Activated CD4-positive, alpha-beta T cell treated with anti-CD3 and anti-CD28 coated beads, Interleukin-2, Interleukin-4, amounts not matched to agents 100 ng/mL and 50 ng/mL, durations not matched to agents 16 hours and 8 hours (primary cell): ENCODE measurements at places on chromosomes 12 and 14.

DNA sequence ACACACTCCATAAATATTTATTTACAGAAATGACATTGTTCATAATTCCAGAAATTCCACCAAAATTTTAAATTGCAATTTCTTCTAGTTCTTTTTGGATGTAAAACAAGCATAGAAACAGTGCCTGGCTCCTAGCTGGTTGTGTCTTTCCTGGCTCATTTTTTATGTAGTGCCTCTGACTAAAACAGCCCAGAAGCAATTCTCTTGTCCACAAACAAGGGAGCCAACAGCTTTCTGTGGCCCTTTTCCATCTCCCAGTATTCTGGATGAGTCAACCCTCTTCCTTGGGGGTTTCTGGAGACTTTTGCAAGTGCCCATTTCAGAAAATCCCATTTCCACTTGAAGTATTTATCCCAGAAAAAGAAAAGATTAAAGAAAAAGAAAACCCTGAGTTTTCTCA is 141.4 kb downstream of the PHLDA1 start:
- DNase-seq, result no peak

GRCh38 chr14:49106741-49107667 is 479.2 kb downstream of the RPS29 start:
- no peak for DNase-seq

GRCh38 chr12:101552277-101552676 is 42.5 kb upstream of the MYBPC1 start:
- DNase-seq, result no peak

DNA sequence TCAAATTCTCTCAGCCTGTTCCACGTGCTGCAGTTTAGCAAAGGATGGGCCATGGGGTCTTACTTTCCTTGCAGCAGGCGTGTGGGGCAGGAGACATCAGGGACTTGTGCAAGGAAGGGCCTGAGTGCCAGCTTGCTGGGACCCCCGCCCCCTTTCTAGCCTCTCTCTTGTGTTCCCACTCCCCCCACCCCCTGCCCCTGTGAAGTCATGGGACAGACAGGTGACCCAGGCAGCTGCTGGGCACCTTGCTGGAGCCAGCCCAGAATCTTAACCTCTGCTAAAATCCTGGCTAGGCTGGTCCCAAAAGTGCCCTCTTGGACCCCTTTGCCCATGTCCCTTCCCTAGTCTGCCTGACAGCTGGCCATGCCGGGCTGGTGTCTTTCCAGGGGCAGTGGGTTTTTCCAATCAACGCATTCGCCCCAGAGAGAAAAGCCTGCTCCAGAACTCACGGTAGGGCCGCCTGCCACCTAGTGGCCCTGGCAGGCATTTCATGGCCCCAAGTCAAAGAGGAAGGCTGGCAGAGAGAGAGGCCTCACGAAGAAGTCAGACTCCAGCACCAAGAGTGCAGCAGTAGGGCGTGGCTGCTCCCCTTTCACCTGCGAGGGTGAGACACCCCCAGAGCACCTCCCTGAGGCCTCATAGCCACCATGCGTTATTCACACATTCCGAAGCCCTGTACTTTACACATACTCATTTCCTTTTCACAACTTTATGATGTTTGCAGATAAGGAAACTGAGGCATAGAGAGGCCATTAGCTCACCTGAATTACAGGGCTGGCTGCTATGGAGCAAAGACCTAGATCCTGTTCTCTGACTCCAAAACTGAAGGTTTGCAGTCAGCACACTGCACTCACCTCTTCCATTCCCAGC is 67.4 kb downstream of the LGMN start:
- DNase-seq, result peak; percentile 77

- DNase-seq, result no peak
These were observed 231.2 kb upstream of the PLEKHG7 start for GRCh38 chr12:92471551-92471950.

DNA sequence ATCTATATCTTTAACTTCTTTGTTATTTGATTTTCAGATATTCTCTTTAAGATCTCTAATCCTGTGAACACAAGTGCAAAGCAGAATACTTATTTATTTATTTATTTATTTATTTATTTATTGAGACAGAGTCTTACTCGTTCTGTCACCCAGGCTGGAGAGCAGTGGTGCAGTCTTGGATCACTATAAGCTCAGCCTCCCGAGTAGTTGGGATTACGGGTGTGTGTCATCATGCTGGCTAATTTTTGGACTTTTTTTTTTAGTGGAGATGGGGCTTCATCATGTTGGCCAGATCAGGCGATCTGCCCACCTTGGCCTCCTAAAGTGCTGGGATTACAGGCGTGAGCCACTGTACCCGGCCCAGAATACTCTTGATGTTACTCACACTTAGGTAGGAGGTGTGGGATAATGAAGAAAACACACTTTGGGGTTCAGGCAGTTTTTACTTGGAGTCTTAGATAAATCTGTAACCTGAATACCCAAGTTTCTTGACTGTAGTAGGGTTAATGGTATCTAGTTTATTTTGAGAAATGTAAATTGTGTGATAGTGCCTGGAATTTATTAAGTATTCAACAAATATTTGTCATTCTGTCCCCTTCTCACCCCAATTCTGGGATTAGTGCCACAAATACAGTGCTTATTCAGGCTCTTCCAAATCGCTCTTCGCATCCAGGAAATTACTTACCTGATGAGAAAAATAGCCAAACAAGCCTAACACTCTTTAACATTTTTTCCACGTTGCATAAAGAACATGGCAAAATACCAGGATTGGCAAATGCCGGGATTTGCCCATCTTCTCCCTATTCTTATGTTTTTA is 33.0 kb downstream of the METAP2 start:
- no peak for DNase-seq

- DNase-seq, result no peak
These were observed 84.1 kb upstream of the TMTC1 start for GRCh38 chr12:29867823-29868222.

DNA sequence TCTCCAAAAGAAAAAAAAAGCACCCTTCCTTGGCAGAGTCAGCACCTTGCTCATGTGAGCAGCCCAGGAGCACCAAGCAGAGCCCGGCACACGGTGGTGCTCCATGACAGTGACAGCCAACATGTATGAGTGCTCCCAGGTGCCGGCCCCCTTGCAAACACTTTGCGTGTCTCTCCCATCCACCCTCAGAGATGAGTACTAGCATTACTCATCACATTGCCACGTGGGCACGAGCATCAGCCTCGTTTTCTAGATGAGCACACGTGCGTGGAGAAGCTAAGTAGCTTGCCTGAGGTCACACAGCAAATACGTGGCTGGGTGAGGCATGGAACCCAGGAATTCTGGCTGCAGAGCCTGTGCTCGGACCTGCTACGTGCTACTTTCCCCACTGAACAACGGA is 177.9 kb upstream of the PRMT8 start:
- no peak for DNase-seq

DNA sequence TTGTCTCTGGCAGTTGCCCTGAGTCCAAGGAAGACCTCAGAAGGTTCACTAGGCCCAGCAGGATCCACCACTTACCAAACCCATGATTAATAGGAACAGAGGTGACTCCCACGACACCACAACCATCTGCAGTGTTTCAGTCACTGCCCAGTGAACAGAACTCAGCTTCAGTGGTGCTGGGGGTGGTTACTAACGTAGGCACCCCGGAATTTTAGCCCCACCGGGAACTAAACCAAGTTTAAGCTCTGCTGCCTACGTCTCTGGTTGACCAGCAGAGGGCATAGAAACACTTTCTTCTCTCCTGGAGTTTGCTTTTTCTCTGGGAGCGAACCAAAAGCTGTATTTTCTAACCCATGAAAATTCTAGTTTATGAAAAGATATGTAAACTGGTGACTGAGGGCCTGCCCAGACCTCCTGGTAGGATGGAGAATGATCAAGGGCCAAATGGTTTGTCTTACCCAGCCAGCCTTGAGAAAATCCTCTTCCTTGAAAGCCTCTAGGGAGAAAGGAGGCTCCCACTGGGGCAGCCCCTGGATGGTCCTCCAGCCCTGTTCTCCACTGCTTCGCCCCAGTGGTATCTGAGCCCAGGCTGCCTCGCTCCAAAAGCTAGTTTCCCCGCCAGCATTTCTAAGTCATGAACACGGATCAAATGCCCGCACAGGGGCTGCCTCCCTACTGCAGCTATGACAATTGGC is 379.8 kb downstream of the DPF3 start:
- DNase-seq, result peak; percentile 50

DNA sequence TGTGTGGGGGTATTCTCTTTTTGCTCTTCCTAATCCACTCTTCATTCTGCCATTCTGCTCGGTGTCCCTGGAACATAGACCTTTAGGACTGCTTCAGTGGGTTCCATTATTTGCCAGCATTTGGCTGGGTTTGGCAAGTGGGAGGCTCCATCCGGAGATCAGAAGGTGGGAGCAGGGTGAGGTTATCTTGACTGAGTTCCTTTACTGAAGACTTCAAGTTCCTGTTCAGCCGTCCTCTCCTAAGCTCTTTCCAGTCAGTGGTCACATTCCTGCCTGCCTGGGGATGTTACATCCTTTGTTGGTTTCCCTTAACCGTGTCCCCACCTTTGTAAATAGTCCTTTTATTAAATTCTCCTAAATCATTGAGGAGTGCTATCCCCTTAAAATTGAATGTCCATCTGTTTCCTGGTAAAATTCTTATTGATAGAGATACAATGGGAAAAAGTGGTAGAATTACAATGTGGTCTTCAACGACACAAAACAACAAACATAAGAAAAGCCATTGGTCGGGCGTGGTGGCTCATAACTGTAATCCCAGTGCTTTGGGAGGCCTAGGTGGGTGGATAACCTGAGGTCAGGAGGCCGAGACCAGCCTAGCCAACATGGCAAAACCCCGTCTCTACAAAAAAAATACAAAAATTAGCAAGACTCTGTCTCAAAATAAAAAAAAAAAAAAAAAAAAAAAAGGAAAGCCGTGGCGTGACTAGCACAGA is 5.0 kb upstream of the MIA2 start:
- no peak for DNase-seq

- DNase-seq, result no peak
These were observed 64.1 kb downstream of the ITPR2 start for GRCh38 chr12:26768611-26769603.

DNA sequence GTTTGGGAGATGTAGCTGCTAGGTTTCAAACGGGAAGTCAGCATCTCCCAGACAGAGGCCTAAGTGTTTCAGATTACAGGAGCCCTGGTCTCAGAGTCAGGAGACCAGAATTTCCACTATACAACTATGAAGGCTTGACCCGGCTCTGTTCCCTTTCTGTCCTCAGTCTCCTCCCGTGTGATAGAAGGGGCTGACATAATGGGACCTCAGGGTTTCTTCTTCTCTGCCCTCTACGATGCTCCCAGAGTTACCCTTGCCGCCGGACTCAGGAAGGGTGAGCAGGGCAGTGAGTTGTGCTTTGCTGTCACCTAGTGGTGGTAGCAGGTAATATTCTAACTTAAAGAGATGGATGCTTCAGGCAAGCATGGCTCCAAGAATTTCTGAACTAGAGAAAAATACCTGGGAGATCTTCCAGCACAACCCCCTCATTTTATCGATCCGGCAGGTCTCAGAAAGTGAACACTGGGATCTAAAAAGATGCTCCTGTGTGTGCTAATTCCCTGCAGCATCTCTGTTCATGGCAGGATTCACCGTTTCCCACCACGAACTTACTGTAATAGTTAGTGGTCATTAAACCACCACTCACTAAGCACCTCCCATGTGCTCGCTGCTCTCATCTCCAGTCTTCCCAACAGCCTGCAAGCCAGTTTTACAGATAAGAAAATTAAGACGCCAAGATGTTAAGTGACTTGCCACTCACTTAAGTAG is 84.4 kb downstream of the VWF start:
- DNase-seq, result peak; percentile 70

DNA sequence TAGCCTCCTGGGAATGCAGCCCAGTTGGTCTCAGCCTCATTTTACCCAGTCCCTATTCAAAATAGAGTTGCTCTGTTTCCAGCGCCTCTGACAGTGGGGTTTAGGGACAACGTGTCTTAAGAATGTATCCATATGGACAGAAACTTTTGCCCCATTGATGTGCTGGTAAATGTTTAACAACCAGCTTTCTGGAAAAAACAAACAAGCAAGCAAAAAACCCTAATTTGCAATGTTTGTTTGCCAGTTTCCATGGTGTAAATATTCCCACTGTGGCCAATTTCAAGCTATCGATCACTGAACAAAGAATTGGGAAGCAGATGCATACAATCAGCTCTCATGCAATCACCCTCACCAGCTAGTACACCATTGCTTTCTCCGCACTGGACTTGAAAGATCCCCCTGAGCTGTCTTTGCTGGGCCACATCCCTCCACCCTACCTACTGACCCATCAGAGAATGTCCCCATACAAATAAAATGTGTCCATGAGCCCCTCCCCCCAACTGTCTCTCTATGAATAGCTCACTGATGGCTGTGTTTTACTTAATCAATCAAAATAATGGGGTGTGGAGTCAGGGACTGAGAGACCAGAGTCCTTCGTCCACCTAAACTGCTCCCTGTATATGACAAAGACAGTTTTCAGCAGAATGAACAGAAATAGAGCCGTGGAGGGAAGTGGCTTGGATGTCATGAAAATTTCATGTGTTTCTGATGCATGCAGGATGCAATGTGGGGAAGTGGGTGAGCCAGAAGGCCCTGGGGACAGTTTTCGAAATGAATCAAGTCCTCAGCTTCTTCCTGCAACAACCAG is 40.8 kb downstream of the CCDC60 start:
- DNase-seq, result peak; percentile 32

DNA sequence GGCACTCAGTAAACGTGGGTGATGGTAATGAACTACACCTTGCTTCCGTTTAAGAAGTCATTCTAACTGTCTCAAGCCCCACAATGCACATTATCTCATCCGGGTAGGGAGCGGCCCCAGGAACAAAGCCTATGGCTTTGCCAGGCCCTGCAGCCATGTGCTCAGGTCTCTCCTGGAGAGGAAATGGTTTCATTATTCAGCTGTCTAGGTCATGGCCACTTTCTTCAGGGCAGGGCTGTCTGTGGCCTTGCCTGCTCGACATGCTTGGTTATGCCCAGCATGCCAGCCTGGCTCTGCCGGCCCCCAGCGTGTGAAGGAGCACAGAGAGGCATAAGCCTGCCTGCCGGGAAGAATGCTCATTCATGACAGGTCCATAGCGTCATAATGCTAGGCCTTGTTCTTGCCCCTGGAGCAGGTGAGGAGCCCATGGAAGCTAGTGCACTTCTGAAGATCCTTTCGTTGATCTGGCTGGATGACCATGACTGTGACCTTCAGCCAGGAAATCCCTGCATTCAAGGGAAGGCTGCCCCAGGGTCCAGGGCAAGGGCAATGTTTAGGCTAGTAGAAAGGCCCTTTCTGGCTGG is 26.3 kb upstream of the FOS start:
- DNase-seq, result no peak

DNA sequence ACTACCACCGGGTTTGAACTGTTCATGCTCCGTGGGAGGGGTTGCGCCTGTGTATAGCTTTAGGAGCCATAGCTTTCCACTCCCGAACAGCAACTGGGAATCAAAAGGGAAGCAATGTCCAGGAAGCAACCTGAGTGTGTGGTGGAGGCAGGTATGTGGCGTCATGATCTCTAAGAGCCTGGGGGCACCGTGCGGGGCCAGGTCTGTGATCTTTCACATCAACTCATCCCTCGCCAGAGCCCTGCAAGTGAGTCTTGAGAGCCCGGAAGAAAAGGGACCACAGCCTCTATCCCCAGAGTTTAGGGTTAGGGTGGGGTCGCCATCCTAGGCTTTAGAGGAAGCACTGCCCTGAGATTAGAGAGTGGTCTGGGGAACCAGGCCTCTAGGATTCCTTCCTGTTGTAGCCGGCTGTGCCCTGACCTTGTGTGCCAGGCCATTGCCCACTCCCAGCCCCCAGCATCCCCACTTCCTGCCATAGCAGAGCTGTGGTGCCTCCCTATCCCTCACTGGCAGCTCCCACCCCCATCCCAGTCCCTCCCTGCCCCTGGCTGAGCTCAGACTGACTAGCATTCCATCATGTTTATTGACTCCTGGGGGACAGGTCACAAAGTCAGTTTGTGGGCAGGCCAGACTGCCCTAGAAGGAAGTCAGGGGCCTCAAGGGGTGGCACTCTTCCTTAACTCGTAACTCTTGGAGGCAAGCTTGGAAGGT is 745 bp upstream of the ADCY4 start:
- DNase-seq, result no peak
